ENCODE measurements at places on chromosomes 7 and 10. TPM values are rescaled to one million over a fixed set of nuclear protein-coding genes. Genes with fewer than 3 reads are reported as not detected.

ZFAND4 gene
- polyA plus RNA-seq: 14.1 TPM

SLC16A9 gene
- polyA plus RNA-seq: 41.8 TPM

SOSTDC1 gene
- 32.8 TPM for polyA plus RNA-seq

HMX2 gene
- polyA plus RNA-seq: not detected

NME8 gene
- not detected for polyA plus RNA-seq

NAT16 gene
- polyA plus RNA-seq: 0.27 TPM

C1QL3 gene
- 0.60 TPM for polyA plus RNA-seq

CCDC7 gene
- 6.1 TPM for polyA plus RNA-seq

UNCX gene
- 0.10 TPM for polyA plus RNA-seq

TLL2 gene
- 0.25 TPM for polyA plus RNA-seq

DNA sequence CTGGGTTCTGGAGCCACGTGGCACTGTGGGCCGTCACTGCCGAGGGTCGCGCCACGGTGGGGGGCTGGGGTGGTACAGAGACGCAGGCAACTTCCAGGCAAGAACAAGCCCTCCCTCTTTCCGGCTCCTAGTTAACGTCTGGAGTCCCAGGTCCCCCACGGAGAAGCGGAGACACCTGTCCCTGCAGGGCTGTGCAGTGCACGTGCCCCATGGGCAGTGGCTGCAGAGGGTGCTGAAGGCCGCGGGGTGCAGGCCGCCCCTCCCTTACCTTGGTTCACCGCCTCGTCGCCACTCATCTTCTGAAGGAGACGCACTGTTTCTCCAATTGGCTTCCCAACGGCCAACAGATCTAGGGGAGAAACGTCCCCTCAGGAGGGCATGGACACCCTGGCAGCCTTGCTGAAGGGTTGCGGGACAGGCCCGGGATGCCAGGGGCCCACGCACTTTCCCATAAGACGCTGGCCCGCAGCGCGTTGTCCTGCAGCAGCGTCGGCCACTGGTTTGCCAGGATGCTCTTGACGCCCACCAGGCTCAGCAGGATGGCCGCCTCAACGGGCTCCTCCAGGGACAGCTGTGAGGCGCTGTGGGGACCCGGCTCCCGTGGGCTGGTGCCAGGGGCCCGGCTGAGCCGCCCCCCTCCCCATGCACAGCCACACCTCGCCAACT, 24.3 kb upstream of the NKX6-2 start:
- DNase-seq: no peak

GRCh38 chr7:748446-748845, 21.4 kb upstream of the PRKAR1B start:
- no peak for DNase-seq

GRCh38 chr10:131946321-131946751, 35.4 kb downstream of the BNIP3 start:
- no peak for DNase-seq

- DNase-seq: no peak
Observed at GRCh38 chr7:84384417-84384816, 189.8 kb upstream of the SEMA3A start.

DNA sequence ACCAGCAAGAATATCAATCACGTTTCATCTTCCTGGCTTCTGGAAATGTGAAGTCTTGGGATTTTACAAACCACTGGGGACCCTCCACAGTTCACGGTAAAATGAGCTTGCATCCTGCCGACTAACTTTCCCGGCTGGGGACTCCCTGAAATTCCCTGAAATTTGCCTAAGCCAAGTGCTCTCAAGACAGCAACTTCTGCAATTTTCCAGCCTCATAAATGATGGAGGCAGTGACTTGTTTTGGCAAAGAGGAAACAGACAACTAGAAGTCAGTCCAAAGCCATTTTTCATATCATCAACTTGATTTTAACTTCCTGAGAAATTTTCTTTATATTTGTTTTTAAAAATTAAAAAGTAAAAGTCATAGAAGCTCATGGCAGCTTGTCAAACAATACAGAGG, 212.3 kb downstream of the FANK1 start:
- no peak for DNase-seq

- DNase-seq: no peak
Observed at GRCh38 chr10:124027031-124027611, 66.3 kb downstream of the CHST15 start.

DNA sequence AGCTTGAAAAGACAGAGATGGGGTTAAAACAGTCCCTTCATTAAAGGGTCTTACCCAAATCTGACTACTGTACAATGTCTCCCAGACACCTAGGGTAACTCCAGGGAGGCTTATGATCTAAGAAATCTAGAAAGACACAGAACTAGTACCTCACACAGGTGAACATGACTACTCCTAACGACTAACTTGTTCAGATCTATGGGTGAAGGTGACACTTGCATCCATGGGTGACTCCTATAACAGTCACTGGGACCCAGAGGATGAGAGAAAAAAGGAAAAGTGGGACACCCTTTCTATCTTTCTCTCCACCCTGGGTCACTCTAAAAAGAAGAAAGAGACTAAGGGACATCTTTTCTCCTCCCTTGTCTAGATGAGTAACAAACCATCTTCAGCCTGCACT, 19.2 kb downstream of the AKR1C8 start:
- no peak for DNase-seq

GRCh38 chr10:91552274-91553095, 80.4 kb downstream of the PPP1R3C start:
- no peak for DNase-seq

DNA sequence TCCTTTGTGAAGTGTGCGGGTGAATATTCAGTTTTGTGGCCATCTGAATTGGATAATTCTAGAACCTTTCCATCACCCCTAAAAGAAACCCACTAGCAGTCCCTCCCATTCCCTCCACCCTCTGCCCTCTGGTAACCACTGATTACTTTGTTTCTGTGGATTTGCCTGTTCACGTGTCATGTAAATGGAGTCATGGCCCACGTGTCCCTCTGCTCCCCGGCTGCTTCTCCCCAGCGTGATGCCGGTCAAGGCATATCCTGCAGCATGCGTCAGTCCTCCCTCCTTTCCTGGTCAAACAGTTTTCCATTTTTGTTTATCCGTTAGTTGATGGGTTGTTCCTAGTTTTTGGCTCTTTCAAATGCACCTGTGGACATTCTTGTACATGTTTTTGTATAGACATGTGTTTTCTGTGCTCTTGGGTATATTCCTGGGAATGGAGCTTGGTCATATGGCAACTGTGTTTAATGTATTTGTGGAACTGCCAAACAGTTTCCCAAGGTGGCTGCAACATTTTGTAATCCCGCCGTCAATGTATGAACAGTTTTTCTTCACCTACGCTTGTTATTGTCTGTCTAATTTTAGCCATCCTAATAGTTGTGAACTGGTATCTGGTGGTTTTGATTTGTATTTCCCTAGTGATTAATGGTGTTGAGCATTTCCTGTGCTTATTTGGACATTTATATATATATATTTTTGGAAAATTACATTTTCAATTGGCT, 22.4 kb downstream of the PPP2R2D start:
- DNase-seq: no peak

- DNase-seq: no peak
Observed at GRCh38 chr7:28723336-28723735, 234.8 kb downstream of the TRIL start.

DNA sequence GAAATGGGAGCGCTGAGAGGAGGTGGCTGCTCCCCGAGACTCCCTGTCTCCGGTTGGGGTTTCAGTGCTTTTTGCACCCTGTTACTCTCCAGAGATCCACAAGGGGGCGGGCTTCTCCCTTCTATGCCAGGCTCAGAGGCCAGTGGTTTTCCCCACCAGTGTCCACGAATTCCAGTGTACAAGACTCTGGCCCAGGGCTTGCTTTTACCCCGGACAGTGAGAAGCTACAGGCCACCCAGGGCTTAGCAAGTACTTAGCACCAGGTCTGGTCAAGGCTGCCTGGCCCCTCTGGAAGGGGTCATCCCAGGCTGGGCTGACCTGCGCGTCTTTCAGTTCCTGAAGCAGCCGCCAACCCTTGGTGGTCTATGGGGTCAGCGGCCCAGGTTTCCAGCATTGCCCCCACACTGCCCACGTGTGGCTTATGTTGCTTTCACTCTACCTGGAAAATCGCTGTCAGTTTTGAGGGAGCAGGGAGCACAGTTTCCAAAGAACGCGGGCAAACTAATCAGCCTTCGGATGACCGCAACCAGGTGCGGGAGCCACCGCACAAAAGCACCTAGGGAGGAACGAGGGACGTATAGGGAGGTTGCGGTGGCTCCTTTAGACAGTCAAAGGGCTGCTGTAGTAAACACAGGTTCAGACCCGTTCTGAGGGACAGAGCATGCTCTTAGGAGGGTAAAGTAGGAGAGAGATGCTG, 6.8 kb downstream of the CYP26A1 start:
- no peak for DNase-seq

DNA sequence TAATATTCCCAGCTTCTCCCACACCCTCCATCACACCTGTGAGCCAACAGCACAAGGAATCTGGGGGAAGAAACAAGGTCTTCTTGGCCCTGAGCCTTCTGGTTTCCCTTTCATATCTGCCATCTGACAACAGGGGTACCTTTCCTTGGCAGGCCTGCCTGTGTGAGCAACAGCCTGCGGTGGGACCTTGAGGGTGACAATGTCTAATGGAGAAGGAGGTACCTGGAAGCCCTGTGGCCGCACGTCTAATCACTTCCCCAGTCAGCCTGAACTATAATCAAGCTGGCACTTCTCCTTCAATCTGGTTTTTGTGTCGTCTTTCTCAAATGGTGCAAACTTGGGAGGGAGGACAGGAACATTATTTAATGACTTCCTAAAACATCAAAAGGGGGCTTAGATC, 41.2 kb downstream of the NRCAM start:
- DNase-seq: no peak

GRCh38 chr10:121294630-121295029, 303.6 kb downstream of the FGFR2 start:
- no peak for DNase-seq

DNA sequence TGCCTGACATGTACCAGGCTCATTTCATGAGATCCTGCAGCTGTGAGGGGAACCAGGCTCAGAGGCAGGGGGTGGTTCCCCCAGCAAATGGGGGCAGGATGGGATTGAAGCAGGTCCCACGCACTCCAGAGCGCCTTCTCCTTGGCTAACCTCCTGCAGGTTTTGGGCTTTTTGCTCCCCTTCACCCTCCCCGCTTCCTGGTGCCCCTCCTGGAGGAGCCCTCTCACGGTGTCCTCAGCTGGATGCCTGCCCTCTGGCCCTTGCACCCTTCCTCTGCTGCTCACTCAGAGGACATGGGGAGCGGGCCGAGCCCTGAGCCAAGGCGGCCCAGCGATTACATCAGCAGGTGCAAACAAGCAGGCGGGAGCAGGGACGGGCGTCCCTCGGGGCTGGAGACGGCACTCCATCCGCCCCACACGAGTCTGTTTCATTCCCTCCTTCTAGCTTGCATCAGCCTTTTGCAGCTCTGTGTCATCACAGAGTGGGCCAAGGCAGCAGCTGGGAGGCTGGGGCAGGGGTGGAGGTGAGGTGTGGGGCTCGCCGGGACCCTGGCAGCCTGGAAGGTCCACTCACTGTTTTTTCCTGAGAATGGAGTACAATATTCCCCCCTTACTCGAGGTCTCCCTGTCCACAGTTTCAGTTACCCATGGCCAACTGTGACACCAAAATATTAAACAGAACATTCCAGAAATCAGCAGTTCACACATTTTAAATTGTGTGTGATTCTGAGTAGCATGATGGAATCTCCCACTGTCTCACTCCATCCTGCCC, 52.7 kb upstream of the SLC29A3 start:
- DNase-seq: no peak

DNA sequence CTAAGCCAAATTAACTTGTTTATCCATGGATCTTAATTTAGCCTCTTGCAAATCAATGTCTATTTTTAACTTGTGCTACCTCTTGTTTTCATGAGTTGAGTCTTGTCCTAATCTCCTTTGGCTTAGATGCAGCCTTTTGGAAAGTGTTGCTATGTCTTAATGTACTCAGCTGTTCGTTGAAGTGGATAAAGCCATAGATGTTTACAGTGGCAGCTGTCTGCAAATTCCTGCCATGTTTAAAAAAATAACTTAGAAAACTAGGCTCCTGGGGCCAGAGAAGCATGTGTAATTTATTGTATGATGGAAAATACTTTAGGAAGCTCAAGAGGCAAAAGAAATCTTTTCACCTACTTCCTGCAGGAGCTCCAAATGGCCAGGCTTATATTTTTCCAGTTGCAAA, 253.1 kb upstream of the RHOBTB1 start:
- DNase-seq: peak; percentile 79

DNA sequence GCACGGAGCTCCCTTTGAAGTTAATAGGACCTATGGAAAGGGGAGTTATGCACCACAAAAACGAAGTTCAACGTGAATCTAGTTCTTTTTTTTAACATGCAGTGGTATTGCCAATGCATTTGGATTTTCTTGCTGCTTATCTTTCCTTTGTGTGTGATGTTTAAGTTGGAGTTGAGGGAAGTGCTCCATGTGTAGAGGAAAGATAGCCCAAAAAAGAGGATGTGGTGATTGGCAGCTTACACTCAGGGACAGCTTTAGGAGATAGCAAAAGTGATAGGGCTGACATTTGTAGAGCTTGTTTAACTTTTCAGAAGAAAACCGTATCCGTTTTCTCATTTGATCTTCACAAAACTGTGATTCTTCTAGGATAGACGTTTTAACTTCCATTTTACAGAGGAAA, 101.3 kb downstream of the MDFIC start:
- no peak for DNase-seq

DNA sequence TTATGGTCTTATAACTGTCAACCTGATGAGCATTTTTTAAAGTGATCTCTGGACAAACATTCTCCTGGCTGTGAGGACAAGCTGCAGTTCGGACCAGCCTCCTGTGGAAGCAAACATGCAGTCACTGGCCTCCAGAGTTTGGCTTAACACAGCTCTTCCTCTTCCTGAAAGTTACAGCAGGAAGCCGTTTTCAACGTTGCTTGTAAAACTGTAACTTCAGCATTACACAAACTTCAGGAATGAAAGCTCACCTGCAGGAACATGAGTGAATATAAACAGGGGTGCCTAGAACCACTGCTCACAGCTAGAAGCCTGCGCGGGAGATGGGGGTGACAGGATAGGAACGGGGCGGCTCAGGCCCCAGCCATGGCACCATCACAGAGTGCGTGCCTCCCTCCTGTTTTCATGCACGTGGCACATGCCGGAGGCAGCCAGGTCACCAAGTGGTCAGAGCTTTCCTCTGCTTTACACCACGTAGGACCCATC, 292.9 kb upstream of the PITRM1 start:
- DNase-seq: no peak

- DNase-seq: peak; percentile 57
Observed at GRCh38 chr7:82081644-82082224, 311.9 kb upstream of the HGF start.

DNA sequence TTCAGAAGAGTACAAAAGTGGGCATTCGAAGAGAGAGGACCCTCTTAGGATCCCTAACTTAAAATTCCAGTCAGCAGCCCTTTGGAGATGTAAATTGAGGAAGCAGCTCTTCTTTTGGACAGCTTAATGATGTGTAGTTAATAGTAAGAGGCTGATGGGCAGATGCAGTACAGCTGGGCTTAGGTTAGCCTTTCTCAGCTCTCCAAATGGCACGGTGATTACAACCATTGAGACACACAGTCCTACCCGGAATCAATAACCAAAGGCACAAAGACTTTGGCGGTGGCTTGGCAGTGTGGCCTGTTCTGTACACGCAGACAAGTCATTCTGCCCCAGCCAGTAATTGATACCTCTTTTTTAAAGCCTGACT, 26.8 kb downstream of the GAD2 start:
- no peak for DNase-seq

Data from left lung (tissue), 14 donors.